HFF-Myc (cell line): ENCODE measurements at places on chromosomes 1 and 21.

GRCh38 chr1:48062353-48062752, 65.2 kb upstream of the TRABD2B start:
- DNase-seq: no peak

GRCh38 chr1:95893921-95894320, 659.9 kb downstream of the RWDD3 start:
- DNase-seq: no peak

DNA sequence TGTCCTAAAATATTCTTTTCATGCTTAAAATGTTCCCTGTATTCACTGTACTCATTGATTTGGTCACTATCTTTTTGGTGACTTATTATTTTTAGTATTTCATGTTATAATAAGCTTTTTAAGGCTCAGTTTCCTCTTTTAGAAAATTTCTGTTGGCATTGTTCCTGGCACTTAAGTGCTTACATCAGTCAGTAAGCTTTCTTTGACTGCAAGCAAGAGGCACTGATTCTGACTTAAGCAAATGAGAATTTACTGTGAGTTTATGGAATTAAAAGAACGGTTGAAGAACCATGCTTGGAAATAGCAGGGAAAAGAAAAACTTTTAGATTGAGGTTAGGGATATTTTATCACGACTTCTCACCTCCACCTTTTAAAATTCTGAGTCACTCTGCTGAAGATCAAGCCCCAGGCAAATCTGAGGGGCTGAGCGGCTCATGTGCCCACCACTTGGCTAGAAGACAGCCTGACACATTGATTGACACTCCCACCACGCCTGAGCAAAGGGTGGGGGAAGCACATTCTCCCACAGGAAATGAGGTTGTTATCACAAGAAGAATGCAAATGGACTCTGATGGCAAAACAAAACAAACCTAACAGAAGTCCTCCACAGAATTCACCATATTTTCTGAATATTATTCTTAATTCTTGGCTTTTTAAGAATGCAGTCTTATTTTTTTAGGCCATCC, 102.8 kb downstream of the KCTD3 start:
- DNase-seq: no peak

GRCh38 chr1:165467706-165468105, 22.8 kb upstream of the RXRG start:
- DNase-seq: no peak

- no peak for DNase-seq
Measured at GRCh38 chr1:156487862-156488261, 12.7 kb downstream of the MEF2D start.

- no peak for DNase-seq
Measured at GRCh38 chr1:181140891-181141290, 52.4 kb downstream of the IER5 start.

GRCh38 chr1:209652873-209653401, 712 bp upstream of the LAMB3 start:
- DNase-seq: no peak

- no peak for DNase-seq
Measured at GRCh38 chr1:56548571-56548970, 30.8 kb downstream of the PLPP3 start.

DNA sequence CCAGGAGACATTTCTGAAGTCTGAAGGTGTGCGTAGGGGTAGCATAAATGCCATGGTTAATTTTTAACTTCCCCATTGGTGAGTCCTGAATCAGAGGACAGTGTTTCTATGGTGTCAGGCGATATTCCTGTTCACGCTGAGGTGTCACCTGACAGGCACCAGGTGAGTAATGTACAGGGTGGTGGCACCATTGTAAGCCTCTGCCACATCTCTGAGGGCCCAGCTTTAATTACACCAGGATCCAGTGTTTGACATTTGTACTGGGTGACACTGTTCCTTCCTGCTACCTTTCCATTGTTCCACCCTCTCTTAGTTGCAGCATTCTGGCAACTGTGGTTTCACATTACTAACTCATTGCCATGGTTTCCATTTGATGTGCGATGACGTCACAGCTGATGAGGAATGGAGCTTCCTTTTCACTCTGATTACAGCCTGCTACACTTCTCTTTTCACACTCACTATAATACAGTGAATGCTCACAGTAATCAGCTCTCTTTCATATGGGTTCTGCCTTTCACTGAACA, 40.6 kb upstream of the MARK1 start:
- peak; percentile 52 for DNase-seq

GRCh38 chr1:10541286-10541685, 66.5 kb downstream of the PEX14 start:
- no peak for DNase-seq

- no peak for DNase-seq
Measured at GRCh38 chr21:39430457-39430856, 15.1 kb downstream of the LCA5L start.

- DNase-seq: no peak
Measured at GRCh38 chr1:181064011-181064623, 24.4 kb upstream of the IER5 start.

DNA sequence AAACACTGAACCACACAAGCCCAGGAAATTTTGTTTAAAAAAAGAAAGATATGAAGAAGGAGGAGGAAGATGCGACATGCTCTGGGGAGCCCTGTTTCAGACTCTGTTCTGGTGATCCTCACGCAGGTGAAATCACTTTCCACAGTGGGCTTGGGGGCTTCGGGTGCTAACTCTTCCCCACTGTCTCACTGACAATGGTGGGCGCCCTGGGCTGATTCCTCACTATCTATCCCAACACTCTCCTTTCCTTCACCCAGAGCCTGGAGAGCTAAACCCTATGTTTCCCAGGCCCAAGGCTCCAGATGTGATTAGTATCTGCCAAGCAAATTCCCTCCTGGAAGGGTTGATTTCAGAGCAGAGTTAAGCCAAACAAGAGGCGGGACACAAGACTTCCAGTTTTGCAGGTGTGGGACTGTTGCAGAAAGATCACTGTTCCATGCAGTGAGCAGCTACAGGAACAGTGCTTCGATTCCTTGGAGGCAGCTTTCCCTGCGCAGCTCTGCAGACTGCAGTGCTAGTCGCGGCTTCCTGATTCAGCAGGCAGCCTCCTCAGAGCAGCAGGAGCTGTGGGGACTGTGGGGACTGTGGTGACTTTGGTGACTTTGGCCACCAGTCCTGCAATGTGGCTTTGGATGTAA, 168.3 kb downstream of the RHOU start:
- no peak for DNase-seq

- no peak for DNase-seq
Measured at GRCh38 chr1:228036701-228037231, 30.0 kb downstream of the WNT3A start.

- no peak for DNase-seq
Measured at GRCh38 chr1:192775631-192776030, 33.2 kb upstream of the RGS2 start.

DNA sequence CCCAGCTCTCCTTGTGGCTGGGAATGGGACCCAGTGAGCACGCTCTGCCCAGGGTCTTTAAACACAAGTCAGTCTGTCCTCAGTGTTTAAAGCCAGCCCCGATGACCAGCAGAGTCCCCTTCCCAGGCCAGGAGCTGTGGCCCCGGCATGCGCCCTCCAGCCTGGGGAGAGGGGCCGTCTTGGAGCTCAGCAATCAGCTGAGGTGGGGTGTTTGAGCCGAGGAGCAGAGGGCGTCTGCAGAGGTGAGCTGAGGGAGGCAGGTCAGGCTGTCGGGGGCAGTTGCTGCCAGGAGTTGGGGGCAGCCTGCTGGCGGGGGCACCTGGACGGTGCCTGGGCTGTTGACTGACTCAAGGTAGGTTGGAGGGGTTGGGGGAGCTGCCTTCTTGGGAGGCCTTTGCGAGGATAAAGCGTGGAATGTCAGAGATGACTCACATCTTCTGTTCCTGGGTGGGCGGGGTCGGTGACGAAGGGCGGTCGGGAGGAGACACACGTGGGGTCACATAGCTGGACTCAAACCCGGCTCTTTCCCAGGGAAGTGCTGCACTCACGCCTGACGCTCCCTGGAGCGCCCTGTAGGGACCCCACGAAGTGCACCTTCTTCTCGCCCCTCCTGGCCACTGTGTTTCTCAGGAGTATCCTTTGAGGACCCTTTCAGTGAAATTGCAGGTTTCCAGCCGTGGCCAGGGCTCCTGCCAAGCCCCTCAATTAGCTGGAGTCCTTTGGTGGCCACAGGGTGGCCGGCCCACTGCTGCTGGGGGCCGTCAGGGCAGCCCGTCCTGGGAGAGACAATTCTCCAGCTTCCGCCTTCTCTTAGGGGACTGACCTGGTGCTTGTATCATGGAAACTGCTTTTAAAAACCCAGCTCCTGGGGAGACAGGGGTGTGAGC, 86.2 kb downstream of the SIK1 start:
- no peak for DNase-seq

- no peak for DNase-seq
Measured at GRCh38 chr21:41602531-41602930, 94.6 kb upstream of the TMPRSS2 start.

- DNase-seq: no peak
Measured at GRCh38 chr1:248857201-248857600, 1.7 kb downstream of the ZNF692 start.

- no peak for DNase-seq
Measured at GRCh38 chr1:56576880-56577405, 2.4 kb downstream of the PLPP3 start.

DNA sequence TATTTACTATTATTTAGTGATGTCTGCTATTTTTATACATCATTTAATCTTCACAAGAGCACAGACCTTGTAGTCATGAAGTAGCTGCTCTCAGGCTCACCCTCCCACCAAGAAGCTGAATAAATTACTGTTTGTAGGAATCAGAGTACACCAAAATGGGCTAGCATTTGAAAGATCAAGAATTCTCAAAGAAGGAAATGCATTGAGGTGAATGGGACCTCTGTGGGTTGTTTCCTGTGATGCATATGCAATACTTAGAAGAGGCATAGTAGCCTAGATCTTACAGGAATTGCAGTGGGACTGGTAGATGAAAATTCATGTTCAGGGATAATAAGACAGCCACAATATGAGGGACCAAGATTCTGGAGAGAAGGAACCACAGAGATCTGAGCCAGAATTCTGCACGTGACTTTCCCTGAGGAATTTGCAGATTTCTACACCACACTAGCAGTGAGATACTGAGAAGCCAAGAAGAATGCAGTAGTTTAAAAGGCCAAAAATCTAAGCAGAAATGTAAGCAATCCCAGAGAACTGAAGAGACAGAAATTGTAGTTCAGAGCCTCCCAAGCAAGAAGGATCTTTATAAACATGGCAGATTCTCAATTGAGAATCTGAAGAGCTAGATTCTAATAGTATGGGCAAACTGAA, 307.0 kb downstream of the ST6GALNAC3 start:
- no peak for DNase-seq

DNA sequence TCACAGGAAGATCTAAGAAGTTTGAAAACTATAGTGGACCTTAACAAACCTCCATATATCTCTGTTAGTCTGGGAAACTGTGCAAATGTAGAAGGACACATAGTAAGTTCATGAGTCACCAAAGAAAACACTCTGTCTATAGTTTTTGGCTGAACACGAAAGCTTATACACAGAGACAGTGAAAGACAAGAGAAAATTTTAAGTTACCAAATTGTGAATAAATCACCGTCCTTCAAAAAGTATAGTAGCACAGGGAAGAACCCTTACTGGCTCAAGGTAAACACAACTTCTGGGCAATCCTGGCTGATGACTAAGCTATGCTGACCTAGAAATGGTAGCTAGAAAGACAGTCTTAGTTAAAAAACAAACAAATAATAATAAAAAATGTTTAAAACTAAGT, 1057.9 kb downstream of the AMY1C start:
- DNase-seq: no peak

GRCh38 chr1:70487910-70488665, 77.0 kb downstream of the CTH start:
- DNase-seq: no peak

DNA sequence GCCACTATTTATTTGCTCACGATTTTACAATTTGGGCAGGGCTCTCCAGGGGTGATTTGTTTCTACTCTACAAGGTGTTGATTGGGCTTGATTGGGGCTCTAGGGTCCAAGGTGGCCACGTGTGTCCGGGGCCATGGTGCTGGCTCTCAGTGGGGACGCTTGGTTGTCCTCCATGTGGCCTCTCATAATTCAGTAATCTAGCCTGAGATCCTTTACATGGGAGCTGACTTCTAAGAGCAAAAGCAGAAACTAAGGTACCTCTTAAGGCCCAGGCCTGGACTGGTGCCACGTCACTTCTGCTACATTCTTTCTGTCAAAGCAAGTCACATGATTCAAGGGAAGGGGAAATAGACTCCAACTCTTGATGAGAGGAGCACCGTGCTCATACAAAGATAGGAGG, 8.1 kb upstream of the PSRC1 start:
- DNase-seq: no peak

- DNase-seq: no peak
Measured at GRCh38 chr1:205291596-205291995, 29.9 kb downstream of the NUAK2 start.

GRCh38 chr1:31272369-31272768, 24.2 kb downstream of the SNRNP40 start:
- DNase-seq: no peak

- no peak for DNase-seq
Measured at GRCh38 chr21:42734323-42734971, 81.0 kb downstream of the PDE9A start.

- no peak for DNase-seq
Measured at GRCh38 chr1:205980237-205980870, 22.8 kb downstream of the RAB7B start.

DNA sequence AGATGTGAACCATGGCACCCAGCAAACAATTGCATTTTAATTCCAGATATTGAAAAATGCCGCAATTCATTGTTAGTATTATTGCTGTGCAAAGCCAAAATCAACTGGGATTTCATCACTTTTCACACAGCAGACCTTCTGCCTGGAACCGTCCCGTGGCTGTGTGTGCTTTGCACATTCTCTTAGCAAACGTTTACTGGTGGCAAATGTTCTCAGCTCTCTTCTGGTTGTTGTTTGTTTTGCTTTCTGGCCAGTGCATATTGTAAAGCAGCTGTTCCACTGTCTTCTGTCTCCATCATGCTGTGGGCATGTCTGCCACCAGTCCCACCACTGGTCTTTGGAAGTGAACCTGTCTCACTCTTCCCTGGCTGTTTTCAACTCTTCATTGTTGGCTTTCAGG, 19.8 kb upstream of the TTLL10 start:
- no peak for DNase-seq

- DNase-seq: no peak
Measured at GRCh38 chr1:181451661-181452230, 31.6 kb upstream of the CACNA1E start.

- no peak for DNase-seq
Measured at GRCh38 chr1:8435569-8436071, 117.7 kb downstream of the SLC45A1 start.

DNA sequence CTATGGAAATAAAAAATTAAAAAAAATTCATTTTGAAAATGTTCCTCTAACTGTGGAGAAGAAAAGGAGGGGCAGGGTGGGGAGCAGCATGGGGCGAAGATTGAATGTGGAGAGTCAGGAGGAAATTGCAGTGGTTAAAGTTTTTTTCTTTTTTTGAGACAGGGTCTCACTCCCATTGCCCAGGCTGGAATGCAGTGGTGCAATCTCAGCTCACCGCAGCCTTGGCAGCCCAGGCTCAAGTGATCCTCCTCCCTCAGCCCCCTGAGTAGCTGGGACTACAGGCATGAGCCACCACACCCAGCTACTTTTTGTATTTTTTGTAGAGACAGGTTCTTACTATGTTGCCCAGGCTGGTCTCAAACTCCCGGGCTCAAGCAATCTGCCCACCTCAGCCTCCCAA, 67.6 kb downstream of the ADSS2 start:
- DNase-seq: no peak

GRCh38 chr1:109759513-109760334, 4.0 kb downstream of the EPS8L3 start:
- no peak for DNase-seq

GRCh38 chr1:27496604-27497155, 6.7 kb upstream of the WASF2 start:
- DNase-seq: no peak
